ENCODE measurements at places on chromosomes 2 and 18. TPM values are rescaled to one million over a fixed set of nuclear protein-coding genes. Genes with fewer than 3 reads are reported as not detected.

- no peak overlapping the region for H3K27ac ChIP-seq
- peaks cover 24% of the 10 kb centered on the region for H3K4me1 ChIP-seq
- no peaks in the 10 kb centered on the region for H3K36me3 ChIP-seq
- no peak for DNase-seq
These were observed 124.6 kb upstream of the CD302 start for GRCh38 chr2:159922563-159922962.

- peaks cover 14% of the 10 kb centered on the region for H3K36me3 ChIP-seq
- H3K4me3 ChIP-seq = peak overlapping the region; percentile 95
- H3K27ac ChIP-seq = peak overlapping the region; percentile 96
- DNase-seq = peak; percentile 62
- H3K4me1 ChIP-seq = peaks cover 55% of the 10 kb centered on the region
These were observed 2.0 kb downstream of the SMAD2 start for GRCh38 chr18:47928466-47928865.

- H3K36me3 ChIP-seq = no peaks in the 10 kb centered on the region
- H3K4me3 ChIP-seq = no peak overlapping the region
- DNase-seq = no peak
- no peak overlapping the region for H3K27ac ChIP-seq
These were observed 34.2 kb upstream of the CTDP1 start for GRCh38 chr18:79645291-79645983.

DNA sequence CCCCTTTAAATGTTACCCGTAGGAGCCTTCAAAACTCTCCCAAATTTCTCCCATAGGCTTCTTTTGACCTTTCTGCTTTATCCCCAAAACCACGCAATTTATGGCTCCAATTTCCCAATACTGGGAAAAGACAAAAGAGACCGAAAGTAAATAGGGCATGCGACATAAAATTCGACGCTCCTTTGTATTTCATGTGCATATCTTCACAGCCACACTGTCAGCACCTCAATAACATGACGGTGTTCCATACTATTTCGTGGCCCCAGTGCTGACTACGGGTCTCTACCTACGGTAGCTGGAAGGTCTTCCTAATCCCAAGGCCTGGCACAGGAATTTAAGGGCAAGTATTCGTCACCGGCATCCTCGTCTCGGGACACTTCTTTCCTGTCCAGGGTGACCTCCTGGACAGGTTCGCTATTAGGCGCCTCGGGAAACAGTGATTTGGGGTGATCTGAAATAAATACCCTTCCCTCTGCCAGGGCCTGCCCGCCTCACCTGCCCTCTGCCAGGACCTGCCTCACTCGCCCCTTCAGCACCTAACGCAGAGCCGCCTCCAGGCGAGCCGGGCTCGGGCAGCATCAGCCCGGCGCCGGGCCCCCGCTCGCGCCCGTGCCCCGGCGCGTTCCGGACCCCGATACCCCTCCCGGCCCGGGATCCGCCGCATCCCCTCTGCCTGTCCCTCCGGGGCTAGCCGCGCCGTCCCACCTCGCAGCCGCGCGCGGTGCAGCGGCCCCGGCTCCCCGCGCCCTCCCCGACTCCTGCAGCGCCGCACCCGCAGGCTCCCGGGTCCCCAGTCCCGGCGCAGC is 680 bp downstream of the DTNB start:
- peaks cover 26% of the 10 kb centered on the region for H3K4me1 ChIP-seq
- H3K27me3 ChIP-seq = peaks cover 8% of the 10 kb centered on the region
- peak overlapping the region; percentile 22 for H3K27ac ChIP-seq
- DNase-seq = peak; percentile 80
- H3K36me3 ChIP-seq = no peaks in the 10 kb centered on the region

GRCh38 chr2:238285653-238286082 is 2.7 kb downstream of the PER2 start:
- H3K4me1 ChIP-seq = peaks cover 48% of the 10 kb centered on the region
- peaks cover 2% of the 10 kb centered on the region for H3K36me3 ChIP-seq
- H3K4me3 ChIP-seq = no peak overlapping the region
- H3K27ac ChIP-seq = no peak overlapping the region

GPR45 gene
- not detected for total RNA-seq

DNA sequence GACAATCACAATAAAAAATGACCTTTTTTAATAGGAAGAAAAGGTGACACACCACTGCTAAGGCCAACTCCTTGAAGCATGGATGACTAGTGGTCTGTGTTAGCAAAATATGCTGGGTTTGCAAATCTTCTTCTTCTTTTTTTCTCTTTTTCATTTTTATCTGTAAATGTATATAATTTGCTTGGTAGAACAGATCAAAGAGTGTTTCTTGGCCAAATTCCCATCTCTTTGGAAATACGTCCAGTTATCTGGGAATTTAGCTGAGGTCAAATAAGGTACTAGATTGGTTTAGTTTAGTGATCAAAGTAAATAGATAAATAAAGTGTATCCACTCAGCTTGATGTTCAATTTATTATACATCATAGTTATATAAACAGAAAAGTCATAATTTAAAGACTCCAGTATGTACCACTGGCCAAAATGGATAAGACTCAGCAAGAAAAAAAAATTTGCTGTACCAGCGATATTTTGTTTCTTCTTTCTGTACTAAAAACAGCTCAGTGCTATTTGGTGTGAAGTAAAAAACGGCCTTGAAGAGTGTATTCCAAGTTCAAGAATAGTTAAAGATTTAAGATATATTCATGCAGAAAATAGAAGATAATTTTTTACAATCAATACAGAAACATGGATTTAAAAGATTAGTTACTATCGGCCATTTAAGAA is 738.6 kb upstream of the PIK3C3 start:
- H3K4me1 ChIP-seq = no peaks in the 10 kb centered on the region
- no peak overlapping the region for H3K27ac ChIP-seq
- H3K36me3 ChIP-seq = no peaks in the 10 kb centered on the region
- DNase-seq = no peak
- H3K27me3 ChIP-seq = no peaks in the 10 kb centered on the region

GRCh38 chr2:16227811-16228462 is 287.6 kb downstream of the MYCN start:
- H3K36me3 ChIP-seq = no peaks in the 10 kb centered on the region
- no peak overlapping the region for H3K4me3 ChIP-seq
- H3K27me3 ChIP-seq = no peaks in the 10 kb centered on the region
- no peak overlapping the region for H3K27ac ChIP-seq
- no peak for DNase-seq
- H3K4me1 ChIP-seq = no peaks in the 10 kb centered on the region

DNA sequence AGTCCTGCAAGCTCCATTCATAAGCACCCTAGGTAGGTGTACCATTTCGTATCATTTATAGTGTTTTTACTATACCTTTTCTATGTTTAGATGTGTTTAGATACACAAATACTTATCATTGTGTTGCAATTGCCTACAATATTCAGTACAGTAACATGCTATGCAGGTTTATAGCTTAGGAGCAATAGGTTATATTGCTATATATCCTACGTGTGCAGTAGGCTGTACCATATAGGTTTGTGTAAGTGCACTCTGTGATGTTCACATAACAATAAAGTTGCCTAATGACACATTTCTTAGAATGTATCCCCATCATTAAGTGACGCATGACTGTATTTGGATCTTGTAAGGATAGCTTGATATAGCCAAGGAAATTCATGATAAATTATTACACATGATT is 88.6 kb upstream of the CDH20 start:
- no peak for DNase-seq
- H3K36me3 ChIP-seq = no peaks in the 10 kb centered on the region
- no peak overlapping the region for H3K27ac ChIP-seq
- H3K4me1 ChIP-seq = no peaks in the 10 kb centered on the region
- H3K27me3 ChIP-seq = no peaks in the 10 kb centered on the region

- H3K27ac ChIP-seq = no peak overlapping the region
- H3K27me3 ChIP-seq = no peaks in the 10 kb centered on the region
- peaks cover 24% of the 10 kb centered on the region for H3K36me3 ChIP-seq
- H3K4me1 ChIP-seq = no peaks in the 10 kb centered on the region
These were observed 122.7 kb upstream of the RIOK3 start for GRCh38 chr18:23330423-23330822.

- no peak overlapping the region for H3K27ac ChIP-seq
- no peaks in the 10 kb centered on the region for H3K27me3 ChIP-seq
- H3K36me3 ChIP-seq = no peaks in the 10 kb centered on the region
- no peak overlapping the region for H3K4me3 ChIP-seq
- no peak for DNase-seq
These were observed 45.0 kb upstream of the ALPP start for GRCh38 chr2:232333361-232334135.

- no peak overlapping the region for H3K27ac ChIP-seq
- DNase-seq = no peak
These were observed 575.1 kb upstream of the CDH7 start for GRCh38 chr18:65175681-65176080.

- no peak for DNase-seq
- H3K36me3 ChIP-seq = no peaks in the 10 kb centered on the region
- H3K4me3 ChIP-seq = no peak overlapping the region
- H3K27ac ChIP-seq = no peak overlapping the region
- H3K4me1 ChIP-seq = no peaks in the 10 kb centered on the region
These were observed 467.3 kb upstream of the MYT1L start for GRCh38 chr2:2798337-2798736.

DNA sequence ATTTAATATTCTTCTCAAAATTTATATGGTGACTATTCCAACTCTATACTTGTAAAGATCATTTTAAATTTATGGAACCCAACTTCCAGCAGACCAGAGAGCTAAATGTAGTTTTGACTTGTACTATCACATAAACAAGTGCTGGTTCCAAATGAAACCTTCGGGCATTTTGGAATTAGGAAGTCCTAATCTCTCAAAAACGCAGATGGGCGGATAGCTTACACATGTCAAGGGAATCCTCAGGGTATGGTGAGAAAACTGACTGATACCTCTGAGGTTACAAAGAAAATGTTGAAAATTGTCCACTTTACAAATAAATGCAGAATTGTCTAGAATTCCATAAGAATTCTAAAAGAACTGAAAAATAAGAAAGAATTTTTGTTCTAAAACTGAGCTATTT is 224.1 kb downstream of the SS18 start:
- no peak for DNase-seq
- H3K27me3 ChIP-seq = peaks cover 10% of the 10 kb centered on the region
- no peak overlapping the region for H3K4me3 ChIP-seq
- H3K36me3 ChIP-seq = no peaks in the 10 kb centered on the region
- no peak overlapping the region for H3K27ac ChIP-seq
